ENCODE measurements at places on chromosomes 5 and 9.

GRCh38 chr5:142078221-142078620 is 30.4 kb upstream of the NDFIP1 start:
- DNase-seq, result no peak

DNA sequence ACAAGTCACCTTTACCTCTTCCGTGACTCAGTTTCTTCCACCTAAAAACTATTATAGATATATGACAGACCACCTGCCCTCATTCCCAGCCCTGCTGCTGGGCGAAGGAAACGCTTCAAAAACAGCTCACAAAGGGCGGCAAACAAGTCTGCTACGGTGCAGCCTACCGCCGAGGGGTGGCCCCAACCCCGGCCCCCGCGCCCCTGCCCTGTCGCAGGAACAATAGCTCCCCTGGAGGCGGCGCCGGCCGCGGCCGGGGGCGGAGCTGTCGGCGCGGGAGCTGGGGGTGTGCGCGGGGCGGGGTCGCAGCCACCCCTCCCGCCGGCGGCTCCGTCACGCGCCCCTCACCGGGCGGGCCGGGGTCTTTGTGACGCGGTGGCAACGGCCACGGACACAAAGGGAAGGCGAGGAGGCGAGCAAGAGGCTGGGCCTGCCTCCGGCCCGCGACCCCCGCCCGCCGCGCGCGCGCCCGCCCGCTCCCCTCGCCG is at the start of gene TMEFF1:
Gene TMEFF1 (plus strand): TSS at position 362 of the 488 bp plus-strand sequence. CDS start 396 bp downstream, outside the sequence.
- DNase-seq, result peak; percentile 26

- peak; percentile 72 for DNase-seq
Measured at GRCh38 chr9:124894741-124895170, 32.8 kb downstream of the ARPC5L start.

- DNase-seq, result no peak
Measured at GRCh38 chr9:117073539-117074341, 341.1 kb downstream of the ASTN2 start.

- DNase-seq, result no peak
Measured at GRCh38 chr9:112377684-112378327, 2.1 kb upstream of the HSDL2 start.

- DNase-seq, result no peak
Measured at GRCh38 chr5:176515396-176515795, 21.8 kb downstream of the RNF44 start.

GRCh38 chr9:122402403-122402871 is 31.6 kb downstream of the PTGS1 start:
- peak; percentile 10 for DNase-seq

DNA sequence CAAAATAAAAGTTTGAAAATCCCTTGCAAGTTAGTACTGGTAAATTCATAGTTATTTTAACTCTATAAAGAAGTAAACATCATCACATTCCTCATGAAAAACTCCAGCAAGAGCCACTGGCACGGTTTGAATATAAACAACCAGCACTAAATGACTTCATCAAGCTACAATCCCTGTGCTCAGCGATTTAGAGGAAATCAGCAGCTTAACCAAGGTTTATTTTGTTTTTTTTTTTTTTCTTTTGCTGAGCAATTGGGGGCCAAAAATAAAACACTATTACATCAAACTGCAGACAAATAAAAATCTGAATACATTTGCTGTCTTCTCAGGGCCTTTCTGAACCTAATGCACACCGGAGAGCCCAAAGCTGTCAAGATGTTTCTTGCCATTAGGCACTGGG is 106.2 kb upstream of the SLC24A2 start:
- no peak for DNase-seq
